ENCODE measurements at places on chromosomes 5 and 9.
A peak's percentile ranks its signal among the peaks of the same experiment; 100 is the strongest.

GRCh38 chr5:63398346-63398745 lies 563.9 kb downstream of the HTR1A start:
- DNase-seq: peak; percentile 43

GRCh38 chr9:86186696-86187095 lies 72.8 kb downstream of the C9orf153 start:
- no peak for DNase-seq

GRCh38 chr9:85533538-85533937 lies 208.2 kb downstream of the AGTPBP1 start:
- no peak for DNase-seq

- peak; percentile 51 for DNase-seq
Observed at GRCh38 chr5:140113180-140113698, 670 bp upstream of the PURA start.

DNA sequence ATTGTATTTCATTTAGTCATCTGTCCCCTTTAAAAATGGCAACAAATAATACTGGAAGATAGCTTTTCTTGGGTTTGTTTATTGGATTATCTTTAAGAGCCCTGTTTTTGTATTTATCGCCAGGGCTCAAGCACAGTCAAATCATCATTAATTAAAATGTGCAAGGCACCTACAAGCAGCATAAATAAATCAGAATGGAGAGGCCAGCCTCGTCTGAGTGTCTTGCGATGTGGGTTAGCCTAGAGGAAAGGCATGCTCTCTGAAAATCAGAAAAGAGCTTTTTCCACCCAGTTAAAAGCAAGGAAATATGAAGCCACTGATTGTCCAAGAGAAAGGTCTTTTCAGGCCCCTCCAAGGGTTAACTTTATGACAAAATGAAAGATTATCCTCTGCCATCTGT lies 31.8 kb downstream of the ZFAND5 start:
- no peak for DNase-seq

DNA sequence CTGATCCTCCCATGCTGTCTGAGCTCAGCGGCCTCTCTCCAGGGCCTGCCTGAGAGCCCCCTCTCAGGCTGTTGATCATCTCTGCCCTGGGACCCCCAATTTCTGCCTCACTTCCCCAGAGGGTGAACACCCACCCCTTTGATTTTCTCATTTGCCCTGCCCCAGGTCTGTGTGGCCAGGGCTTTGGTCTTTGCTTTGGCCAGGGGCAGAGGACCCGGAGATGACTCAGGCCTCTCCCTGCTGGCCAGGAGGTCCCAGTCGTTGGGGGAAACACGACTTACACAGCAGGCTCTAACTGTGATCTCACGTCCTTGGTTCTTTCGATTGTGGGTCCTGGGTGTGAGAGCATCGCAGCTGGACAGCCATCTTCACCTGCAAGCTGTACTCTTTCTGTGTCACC lies 1.1 kb upstream of the ADAMTS2 start:
- DNase-seq: peak; percentile 55

- peak; percentile 62 for DNase-seq
Observed at GRCh38 chr9:87812375-87813118, 70.1 kb upstream of the SPATA31E1 start.

GRCh38 chr5:54556141-54556540 lies 38.6 kb downstream of the SNX18 start:
- no peak for DNase-seq

GRCh38 chr5:87851603-87852002 lies 417.0 kb downstream of the TMEM161B start:
- no peak for DNase-seq

DNA sequence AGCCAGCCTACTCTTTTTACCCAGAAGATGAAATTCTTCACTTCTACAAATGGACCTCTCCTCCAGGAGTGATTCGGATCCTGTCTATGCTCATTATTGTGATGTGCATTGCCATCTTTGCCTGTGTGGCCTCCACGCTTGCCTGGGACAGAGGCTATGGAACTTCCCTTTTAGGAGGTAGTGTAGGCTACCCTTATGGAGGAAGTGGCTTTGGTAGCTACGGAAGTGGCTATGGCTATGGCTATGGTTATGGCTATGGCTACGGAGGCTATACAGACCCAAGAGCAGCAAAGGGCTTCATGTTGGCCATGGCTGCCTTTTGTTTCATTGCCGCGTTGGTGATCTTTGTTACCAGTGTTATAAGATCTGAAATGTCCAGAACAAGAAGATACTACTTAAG lies 16.6 kb downstream of the OCLN start:
- DNase-seq: no peak

DNA sequence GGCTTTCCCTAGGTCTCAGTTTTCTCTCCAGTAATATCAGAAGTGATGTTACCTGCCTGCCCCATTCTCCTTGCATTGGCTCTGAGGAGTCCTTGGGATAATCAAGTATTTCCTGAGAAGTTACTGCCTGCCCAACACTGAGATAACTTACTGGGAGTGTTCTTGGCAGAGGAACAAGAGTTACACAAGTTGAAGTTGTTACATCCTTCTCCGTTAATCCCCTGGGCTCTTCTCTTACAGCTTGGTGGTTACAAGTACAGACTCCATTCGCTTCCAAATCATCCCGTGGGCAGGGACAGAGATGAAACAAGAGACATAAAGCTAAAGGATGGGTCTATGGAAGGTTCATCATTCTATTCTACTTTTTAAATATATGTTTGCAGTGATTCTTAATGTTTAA lies 74.1 kb upstream of the SAP30L start:
- no peak for DNase-seq

GRCh38 chr5:161096581-161096980 lies 244.6 kb upstream of the ATP10B start:
- no peak for DNase-seq

DNA sequence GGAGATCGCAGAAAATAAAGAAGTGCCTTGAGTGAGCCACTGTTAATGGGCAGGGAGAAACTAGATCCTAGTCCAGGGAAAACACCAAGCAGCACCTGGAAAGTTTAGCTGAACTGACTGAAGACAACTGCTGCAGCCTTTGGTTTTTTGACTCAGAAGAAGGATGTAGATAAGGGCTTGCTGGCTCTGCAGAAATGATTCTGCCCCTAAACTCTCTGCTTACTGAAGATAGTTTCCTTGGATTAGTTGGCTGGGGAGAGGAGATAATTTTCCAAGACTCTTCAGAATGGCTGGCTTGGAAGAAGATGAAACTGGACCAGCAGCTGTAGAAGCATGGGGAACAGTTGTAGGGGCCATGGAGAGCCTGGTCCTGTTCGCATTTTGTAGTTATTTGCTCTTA lies 471.8 kb downstream of the KDM4C start:
- DNase-seq: no peak

- DNase-seq: no peak
Observed at GRCh38 chr5:41507501-41507900, 2.9 kb downstream of the PLCXD3 start.

DNA sequence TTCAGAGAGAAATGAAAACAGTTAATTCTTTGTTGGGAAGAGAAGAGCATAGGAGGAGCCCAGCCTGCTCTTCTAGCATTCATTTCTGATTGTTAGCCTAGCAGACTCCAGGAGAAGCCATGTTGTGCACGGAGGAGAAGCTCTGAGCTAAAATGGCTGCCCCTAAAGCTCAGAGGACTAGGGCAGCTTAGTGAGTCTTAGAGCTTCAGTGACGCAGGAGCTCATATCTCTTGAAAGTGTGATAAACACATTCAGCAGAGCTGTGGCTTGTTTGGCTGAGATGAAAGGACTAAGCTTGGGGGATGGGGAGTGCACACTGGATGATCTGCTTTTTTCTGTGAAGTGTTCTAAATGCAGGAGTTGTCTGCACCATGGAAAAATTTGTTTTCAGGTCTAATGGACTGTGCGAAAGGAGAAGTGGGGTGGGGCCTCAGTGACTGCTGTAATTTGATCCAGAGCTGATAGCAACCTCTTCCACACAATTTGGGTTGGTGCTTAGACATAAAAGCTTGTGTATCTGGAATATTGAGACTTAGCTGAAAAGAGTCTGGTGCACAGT lies 58.5 kb downstream of the ZNF462 start:
- no peak for DNase-seq

DNA sequence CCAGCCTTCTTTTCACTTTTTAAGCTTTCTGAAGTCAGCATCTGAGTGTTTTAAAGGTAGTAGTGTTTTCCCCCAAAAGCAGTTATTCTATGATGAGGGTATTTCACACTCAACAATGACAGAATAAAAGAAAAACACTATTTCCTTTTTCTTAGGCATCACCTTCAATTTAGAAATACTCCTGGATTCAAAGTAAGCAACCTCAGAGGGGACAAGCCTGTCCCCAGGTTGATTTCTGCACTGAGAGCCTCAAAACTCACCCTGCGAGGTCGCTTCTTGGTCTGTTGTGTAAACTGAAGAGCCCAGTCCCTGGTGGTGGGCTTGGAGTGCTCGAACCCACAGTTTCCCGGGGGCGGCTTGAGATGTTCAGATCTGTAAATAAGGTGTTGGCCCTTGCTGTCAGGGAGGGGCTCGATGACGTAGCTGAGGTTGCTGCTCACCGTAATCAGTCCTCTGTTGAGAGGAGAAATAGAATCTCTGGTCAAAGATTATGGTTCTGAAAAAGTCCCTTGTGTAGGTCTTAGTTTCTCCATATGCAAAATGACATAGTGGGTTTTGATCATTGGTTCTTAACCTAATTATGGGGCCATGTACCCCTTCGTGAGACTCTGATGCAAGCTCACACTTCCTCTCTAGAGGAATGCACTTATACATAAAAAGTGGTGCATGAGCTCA lies 55.9 kb downstream of the ADAM19 start:
- no peak for DNase-seq

DNA sequence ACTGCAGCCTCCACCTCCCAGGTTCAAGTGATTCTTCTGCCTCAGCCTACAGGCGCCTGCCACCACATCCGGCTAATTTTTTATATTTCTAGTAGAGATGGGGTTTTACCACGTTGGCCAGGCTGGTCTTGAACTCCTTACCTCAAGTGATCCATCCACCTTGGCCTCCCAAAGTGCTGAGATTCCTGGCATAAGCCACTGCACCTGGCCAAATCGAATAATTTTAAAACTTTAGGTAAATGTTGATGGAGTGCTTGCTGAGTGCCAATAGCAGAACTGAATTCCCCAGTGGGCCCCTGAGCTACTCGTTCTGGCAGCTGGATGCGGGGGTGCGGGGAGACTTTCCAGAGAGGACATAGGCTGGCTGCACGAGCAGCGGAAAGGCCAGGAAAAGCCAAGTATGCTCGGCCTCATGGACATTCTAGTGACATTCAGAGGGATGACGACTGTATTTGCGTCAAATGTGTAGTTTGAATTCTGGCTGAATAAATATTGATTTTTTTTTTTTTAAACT lies 16.8 kb downstream of the TRAF2 start:
- no peak for DNase-seq

- DNase-seq: peak; percentile 52
Observed at GRCh38 chr5:102153003-102153759, 142.9 kb downstream of the SLCO4C1 start.

GRCh38 chr9:114684036-114684435 lies 2.0 kb upstream of the TEX48 start:
- DNase-seq: no peak

DNA sequence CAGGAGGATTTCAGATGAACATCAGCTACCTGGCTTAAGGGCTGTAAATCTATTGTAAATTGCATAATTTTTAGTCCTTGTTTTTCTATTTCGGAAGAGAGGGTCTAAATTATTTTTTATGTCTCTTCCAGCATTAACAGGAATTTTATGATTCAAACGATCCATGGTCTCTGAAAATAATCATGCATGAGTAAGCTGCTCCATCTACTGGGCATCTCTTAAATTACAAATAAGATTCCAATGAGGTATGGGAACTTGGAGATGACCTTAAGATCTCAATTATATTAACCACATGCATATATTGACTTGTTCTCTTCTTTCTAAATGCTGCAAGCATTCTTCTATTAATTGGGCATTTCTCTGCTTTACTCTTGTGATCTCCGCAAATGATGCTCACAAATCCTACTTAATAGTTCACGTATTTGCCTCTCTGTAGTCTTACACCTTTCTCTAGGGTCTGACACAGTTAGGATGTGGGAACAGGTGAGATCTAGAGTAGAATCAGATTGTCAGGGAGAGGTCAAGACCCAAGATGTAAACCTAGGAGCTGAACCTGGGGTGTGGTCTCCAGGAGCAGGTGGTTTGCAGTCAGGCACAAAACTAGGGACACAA lies 86.9 kb downstream of the NUDT12 start:
- DNase-seq: peak; percentile 77

GRCh38 chr9:31536471-31536870 lies 848.0 kb upstream of the ACO1 start:
- no peak for DNase-seq

GRCh38 chr9:5593904-5594303 lies 35.0 kb upstream of the RIC1 start:
- DNase-seq: no peak

- peak; percentile 82 for DNase-seq
Observed at GRCh38 chr9:97419309-97419867, 7.5 kb downstream of the TDRD7 start.

DNA sequence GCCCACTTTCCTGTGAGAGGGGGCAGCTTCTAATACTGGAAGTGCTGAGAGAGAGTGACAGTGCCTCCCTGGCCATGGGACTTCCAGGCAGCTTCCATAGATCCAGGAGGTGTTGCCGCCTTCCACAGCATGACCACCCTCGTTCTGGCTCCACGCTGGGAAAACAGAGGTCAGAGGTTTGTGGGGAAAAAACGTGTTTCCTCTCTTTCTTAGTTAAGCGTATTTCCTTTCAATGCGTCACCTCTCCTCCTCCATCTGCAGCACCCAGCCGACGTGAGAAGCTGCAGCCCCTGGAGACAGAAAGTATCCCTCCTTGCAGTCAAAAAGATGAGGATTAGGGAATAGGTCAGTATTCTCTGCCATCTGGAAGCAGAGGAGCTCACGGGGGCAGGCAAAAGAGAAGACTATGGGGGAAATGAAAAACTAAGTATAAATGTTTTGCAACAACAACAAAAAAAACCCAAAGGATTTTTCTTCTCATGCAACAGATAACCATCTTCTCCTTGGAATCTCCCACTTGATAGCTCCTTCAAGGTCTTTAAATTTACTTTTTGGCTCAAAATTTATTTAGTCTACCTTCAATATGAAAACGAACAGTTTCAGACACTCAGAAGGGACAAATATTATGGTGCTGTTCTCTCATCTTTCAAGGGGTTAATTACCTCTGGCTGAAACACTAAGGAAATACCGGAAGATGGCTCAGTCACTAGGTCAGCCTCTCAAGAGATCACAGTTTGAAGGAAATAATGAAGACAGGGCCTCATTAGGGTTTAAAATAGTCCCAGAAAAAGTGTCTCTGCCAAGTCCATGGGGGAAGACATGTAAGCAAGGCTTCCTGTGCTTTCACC lies 38.0 kb downstream of the MTMR12 start:
- no peak for DNase-seq

GRCh38 chr5:14416621-14417275 lies 164.8 kb upstream of the OTULINL start:
- no peak for DNase-seq

- DNase-seq: peak; percentile 97
Observed at GRCh38 chr9:132026932-132027585, 52.6 kb downstream of the MED27 start.

- peak; percentile 55 for DNase-seq
Observed at GRCh38 chr5:68548959-68549676, 333.6 kb downstream of the PIK3R1 start.

DNA sequence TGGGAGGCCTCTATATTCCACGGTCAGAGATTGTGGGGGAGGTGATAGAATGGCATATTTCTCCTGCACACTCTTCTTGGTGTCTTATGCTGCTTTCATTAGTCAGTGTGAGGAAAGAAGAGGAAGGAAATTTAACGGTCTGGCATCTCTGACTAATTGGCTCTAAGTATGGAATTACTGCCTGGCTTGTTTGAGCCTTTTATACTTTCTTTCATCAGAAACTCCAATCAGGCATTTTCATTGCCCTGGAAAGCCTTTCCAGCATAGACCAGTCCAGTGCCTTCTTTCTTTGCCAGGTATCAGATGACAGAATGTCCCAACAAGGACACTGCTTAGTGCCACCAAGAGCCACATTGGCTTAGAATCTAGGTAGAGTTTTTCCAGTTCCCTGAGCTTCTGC lies 30.2 kb downstream of the CYSTM1 start:
- peak; percentile 47 for DNase-seq

All from ELR (cell line).